ENCODE measurements at places on chromosomes 6 and 20.

DNA sequence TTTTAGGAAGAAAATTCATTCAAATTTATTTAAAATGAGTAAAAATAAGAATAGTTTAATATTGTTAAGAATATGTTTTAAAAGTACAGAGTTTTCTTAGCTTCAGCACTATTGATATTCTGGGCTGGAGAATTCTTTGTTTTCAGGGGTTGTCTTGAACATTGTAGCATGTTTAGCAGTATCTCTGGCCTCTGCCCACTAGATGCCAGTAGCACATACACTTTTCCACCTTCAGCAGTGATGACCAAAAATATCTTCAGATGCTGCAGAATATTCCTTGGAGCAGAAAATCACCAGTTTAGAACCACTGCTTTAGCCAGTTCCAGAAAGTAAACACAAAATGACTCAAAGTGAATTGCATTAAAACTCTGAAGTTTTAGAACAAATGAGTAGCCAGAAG, 19.4 kb upstream of the SDHAF4 start:
- peak; percentile 14 for DNase-seq

GRCh38 chr20:53723621-53724020, 130.0 kb upstream of the ZNF217 start:
- DNase-seq = no peak

DNA sequence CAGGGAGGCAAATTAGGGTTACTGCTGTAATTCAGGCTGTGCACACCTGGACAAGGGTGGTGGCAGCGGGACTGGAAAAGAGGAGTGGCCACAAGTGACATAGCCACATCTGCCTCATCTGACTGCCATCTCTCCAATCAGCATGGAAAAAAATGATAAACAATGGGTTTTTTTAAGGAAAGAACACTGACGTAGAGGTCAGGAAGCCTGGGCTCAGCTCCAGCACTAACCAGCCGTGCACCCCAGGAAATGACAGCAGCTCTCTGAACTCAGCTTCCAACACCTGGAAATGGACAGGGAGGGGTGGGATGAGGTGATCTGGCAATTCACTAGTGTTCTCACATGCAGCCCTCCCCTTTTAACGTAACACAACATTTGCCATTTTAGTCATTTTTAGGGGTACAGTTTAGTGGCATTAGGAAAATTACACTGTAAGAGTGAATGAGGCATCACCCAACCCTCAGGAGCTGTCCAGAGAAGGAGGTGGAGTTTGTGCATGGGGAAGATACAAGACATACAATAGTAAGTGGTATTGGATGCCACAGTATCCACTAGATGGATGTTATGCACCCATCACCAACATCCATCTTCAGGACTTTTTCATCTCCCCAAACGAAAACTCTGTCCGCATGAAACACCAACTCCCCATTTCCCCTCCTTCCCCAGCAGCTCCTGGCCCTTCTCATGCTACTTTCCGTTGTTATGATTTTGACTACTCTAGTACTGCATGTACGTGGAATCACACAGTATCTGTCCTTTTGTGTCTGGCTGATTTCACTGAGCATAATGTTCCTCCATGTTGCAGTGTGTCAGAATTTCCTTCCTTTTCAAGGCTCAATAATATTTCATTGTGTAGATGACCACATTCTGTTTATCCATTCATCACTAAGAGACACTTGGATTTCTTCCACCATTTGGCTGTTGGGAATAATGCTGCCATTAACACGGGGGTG, 215.5 kb upstream of the ECI2 start:
- no peak for DNase-seq

DNA sequence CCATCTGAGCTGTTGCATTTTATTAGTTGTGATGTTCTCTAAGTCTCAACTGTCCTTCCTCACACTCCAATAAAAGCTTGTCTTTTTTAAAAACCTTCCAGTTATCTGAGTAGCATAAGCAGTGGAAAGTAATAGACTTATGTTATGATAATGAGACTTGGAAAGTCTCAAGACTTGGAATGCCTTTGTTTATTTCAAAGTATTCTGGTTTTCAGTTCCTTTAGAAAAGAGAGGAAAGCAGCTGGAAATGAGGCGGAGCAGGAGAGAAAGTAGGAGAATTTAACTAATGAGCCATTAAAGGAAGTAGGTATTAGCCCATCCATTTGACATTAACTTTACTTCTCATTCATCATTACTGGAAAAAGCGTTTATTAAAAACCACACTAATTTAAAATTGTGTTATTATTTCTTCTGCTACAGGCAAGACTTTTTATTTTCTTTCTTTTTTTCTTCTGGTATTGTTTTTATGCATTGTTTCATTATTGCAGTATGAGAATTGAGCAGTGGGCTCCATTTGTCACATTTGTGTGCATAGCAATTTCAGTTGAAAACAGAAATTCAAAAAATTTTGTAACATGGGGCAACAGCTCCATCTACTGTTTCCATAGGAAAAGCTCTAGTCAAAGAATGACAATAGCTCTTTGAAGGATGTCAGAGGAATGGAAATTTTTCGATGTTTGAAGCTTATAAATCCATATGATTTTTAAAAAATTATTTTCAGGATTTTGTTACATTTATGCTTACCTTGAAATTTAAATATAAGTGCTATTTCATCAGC, 194.8 kb downstream of the COL9A1 start:
- peak; percentile 19 for DNase-seq

- DNase-seq = no peak
Measured at GRCh38 chr6:122719176-122719575, 60.3 kb upstream of the FABP7 start.

DNA sequence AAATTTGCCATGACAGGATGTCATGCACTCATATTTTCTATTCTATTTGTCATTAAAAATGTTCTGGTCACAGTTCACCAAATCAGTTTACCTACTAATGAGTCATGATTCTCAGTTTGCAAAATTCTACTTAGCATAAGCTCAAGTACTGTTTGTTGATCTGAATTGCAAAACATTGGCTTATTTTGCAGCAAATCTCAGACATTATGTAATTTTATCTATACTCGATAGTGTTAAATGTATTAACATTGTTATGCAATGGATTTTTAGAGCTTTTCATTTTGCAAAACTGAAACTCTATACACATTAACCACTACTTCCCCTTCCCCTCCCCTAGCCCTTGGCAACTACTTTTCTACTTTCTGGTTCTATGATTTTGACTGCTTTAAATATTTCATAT, 213.8 kb upstream of the ZFP64 start:
- DNase-seq = peak; percentile 70

DNA sequence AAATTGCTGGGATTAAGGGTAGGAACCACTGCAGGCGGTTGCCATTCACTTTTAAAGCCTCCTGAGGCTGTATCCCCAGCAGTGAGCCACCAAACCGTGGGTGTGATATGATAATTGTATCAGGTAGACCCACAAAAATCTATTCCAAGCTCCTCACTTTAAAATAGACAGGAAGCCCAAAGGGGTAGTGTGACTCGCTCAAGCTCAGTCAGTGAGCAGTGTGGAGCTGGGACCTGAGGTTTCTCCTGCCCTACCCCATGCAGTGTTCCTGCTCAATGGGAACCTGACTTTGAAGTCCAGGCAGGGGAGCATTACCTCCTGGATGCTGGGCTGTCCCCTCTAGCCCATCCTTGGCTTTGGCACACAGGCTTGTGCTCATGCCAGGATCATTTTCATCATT, 14.9 kb upstream of the MAPRE1 start:
- DNase-seq = no peak

DNA sequence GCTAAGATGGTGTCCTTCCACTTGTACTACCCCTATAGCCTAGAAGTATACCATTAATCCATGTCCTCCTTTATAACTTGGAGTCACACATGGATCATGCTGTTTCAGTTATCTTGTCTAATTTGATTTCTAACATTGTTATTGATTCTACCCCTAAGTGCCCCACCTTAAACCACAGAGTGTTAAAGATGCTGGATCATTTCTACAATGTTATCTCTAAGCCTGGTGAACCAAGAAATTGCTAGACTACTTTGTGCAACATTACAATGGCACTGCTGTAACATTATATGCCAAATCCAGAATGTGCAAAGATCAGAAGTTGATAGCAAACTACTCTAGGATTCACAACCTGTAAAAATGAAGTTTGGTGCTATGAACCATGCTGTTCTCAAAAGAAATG, 1.7 kb downstream of the CGA start:
- no peak for DNase-seq

DNA sequence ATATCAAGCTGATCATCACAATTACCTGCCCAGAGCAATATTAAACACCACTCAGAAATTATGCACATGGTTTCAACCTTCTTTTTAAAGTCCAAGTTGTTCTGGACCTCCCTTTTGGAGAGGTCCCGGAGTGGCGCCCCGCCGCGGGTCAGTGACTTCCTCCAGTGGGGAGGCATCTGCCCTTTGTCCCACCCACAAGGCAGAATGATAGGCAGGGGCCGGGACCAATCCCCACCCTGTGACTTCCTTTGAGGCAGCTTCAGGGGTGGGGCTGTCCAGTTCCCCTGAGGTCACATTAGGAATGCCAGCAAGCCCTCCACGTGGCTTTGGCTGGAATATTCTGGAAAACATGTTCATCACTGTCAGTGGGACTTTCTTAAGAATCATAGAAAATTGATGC, 207.0 kb downstream of the ANKRD60 start:
- DNase-seq = no peak

DNA sequence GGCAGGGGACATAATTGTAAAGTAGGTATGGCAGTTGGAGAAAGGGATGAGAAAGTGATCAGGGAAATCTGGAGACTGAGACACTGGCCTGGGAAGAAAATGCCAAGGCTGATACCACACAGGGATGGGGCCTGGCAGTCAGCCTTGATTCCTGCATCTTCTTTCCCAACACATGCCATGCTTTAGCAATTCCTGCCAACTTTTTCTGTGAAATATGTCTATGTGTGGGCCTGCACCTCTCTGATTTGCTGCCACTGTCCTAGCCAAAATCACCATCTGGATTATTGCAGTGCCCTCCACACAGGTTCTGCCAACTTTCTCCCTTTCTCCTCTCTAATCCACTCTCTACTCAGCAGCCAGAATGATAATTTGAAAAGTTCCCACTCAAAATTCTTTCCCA, 759.8 kb upstream of the CITED2 start:
- DNase-seq = no peak

GRCh38 chr20:1323830-1324597, 4.9 kb downstream of the SDCBP2 start:
- DNase-seq = no peak

DNA sequence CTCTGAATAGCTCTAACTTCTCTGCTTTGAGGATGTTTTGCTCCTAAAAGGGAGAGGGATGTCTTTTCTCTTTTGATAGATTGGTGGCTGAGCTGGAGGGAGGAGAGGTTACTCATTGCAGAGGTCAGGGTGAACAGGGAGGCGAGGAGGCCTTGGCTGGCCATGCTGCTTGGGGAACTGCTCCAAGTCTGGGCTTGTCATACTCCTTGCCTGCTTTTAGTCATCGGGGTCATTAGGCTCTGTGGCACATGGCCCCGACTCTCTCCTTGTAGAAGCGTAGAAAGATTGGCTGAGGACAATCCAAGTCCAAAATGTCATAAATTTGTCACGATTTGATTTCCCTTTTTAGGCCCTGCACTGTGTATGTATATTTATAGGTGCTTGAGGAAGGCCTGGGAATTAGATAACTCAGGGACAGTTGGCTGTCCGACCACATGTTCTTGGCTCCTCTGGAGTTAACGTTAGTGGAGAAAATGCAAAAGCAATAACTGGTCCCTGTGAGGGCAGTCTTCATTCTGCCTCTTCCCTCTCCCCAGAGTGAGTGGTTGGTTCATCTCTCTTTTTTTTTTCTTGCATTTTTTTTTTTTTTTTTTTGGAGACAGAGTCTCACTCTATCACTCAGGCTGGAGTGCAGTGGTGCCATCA, 160.1 kb downstream of the SCP2D1 start:
- no peak for DNase-seq

- DNase-seq = no peak
Measured at GRCh38 chr6:53975941-53976615, 135.2 kb upstream of the MLIP start.

GRCh38 chr20:25259358-25259757, 11.5 kb downstream of the PYGB start:
- DNase-seq = no peak

GRCh38 chr20:51183451-51183850, 160.5 kb upstream of the KCNG1 start:
- no peak for DNase-seq

GRCh38 chr20:41408156-41408794, 41.7 kb upstream of the EMILIN3 start:
- DNase-seq = no peak

GRCh38 chr6:43708860-43709653, 21.5 kb upstream of the MRPS18A start:
- DNase-seq = no peak

DNA sequence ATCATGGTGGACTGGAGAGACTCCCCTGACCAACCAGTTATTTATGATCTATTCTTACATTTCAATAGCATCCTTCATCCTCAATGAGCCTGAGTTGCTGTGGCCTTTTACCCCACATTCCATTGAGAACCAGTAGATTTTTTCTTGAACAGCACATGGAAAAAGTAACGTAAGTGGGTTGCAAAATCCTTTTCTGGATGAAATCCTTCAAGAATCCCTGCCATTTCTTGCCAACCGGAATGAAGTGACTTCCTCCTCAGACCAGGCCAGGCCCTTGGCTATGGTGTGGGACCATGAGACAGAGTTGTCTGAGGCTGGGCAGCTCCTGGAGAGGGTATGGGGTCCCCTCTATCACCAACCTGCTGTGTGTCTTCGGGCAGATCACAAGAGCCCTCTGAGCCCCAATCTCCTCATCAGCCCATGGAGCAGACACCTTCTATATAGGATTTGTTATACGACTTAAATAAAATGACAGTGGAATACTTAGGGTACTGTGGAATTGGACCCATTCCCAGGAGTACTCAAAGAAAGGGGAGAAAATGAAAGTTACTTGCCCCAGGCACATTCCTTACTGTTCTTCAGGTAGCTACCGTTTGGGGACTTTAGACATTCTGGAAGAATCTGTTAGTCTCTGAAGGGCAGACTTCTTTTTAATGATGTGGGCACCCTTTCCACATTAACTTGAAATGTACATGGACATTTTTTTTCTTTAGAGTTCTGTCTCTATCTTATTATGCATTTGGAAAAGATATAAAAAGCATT, 10.9 kb downstream of the EYA2 start:
- no peak for DNase-seq

- no peak for DNase-seq
Measured at GRCh38 chr6:3640868-3641267, 110.6 kb downstream of the PXDC1 start.

DNA sequence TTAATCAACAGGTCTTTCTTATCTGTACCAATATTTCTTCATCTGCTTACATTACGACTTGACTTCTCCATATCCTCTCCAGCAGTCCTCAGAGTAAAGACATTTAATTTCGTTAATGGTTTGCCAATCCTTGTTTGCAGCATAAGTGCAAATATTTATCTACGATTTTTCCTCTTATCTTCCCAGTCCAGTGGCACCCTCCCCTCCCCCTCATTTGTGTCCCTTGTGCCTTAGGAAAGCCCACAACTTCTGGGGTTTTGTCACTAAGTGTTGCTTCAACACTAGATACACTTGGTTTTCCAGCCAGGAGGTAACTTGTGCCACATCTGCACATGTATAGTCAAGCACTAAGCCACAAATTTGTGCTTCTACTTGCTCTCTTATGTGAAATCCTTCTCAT, 327.2 kb downstream of the CBLN4 start:
- DNase-seq = no peak

Measured in CD4-positive, alpha-beta T cell treated with Interleukin-15 for 4 hours (primary cell).